ENCODE measurements at places on chromosomes 11 and 22.

DNA sequence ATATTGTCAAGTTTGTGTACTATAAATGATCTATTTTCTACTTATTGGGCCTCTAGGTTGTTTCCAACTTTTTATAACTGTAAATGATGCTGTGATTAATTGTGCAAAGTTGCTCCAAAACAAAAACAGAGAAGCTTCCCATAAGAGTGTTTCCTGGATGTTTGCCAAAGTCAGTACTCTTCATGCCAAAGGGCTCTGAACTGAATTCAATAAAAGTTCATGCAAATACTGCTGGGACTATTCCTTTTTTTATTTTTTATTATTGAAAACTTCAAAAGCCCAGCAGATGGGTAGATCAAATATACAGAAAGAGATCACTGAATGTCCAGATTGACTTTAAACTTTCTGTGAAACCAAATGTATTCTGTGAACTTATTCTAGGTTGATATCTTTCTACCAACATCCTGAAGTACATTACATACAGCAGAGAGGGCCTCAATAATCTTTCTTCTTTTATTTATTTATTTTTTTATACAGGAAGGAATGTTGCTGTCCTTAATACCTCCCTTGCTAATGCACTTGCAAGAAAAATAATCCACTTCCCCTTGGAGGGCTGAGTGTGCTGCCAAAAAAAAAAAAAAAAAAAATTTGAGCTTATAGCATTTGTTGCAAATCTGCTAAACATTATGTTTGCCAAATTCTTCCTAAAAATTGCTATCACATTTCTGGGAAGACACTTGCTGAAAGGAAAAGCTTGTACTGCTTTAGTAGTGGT is 53.0 kb downstream of the CTSC start:
- no peak for DNase-seq

- DNase-seq, result no peak
Measured at GRCh38 chr22:42064629-42065028, 6.0 kb downstream of the NAGA start.

DNA sequence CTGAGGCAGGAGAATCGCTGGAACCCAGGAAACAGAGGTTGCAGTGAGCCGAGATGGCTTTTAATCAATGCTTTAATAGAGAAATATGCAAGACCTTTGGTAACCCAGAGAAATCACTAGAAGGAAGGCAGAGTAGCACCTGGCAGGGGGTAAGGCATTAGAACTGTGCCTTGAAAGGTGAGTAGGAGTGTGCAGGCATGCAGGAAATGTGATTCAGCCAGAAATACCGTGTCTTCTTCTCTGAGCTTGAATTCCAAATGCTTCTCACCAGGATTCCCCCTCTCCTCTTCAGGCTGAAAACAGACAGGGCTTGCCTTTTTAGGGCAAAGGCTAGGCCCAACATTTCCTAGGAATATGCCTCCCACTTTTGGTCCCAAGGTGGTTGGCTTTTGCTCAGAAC is 51.0 kb downstream of the OR4D9 start:
- DNase-seq, result no peak

DNA sequence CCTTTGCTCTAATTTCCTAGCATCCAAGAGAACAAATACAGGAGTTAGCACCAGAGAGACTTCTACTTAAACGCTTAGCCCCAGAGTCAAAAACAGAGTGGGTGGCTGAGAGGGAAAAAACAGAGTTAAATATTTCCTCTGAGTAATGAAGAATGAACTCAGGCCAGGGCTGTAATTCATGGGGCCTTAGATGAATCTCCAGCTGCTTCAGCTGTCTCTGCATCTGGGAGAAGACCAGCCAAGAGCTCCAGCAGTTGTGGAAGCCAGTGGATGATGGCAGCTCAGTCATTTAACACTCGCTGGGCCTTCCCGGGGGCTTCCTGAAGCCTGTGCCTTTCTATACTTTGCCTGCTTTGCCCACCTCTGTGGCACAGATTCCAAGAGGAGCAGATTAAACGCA is 5.7 kb upstream of the ADAMTS15 start:
- DNase-seq, result no peak

DNA sequence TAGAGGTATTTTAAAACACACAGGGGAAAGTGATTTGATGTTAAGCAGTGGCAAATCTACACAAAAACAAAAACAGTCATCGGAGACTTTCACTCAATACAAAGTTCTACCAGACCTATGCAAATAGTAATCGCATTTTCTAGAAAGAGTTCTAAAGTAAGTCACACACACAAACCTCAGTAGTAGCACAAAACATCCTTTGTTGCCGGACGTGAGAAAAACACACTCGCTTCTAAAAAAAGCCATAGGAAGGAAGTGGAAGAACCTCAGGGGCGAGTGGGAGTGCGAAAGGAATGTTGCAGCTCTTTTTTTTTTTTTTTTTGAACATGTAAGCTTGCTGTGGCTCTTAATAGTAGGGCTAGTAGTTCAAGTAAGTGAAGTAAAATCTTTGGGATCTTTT is 88.9 kb downstream of the MAML2 start:
- DNase-seq, result no peak

DNA sequence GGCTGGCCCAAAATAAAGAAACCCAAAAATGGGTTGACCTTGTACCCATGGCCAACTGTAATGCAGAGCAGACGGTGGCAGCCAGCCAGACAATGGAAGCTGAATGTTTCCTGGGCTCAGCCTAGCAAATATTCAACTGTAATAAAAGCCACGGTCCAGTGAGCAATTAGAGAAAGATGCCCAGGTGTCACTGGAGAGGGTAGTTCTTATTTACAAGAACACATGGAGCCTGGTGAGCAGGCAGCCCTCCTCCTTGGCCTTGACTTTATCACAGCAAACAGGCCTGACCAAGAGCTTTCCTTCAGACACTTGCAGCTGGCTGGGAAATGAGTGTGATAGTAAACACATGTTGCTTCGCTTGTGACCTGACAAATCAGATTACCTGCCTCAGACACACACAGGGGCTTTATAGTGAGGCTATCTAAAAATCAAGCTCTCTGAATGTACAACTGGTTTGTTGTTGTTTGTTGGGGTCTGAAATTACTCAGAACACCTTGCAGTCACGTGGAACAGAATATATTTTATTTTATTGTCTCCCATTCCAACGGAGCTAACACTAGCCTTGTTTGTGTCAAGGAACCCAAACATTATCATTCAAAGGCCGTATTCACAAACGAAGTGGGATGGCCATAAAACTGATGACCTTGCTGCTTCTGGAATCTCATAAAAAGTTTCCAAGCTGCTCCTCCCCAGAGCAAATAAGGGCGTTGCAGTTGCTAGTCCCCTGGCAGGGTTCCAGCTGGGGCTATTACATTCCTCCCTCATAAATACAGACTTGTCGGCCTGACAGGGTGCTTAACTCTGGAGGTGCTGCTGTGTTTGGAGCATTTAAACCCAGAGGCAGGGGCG is 161.1 kb downstream of the BBOX1 start:
- no peak for DNase-seq

DNA sequence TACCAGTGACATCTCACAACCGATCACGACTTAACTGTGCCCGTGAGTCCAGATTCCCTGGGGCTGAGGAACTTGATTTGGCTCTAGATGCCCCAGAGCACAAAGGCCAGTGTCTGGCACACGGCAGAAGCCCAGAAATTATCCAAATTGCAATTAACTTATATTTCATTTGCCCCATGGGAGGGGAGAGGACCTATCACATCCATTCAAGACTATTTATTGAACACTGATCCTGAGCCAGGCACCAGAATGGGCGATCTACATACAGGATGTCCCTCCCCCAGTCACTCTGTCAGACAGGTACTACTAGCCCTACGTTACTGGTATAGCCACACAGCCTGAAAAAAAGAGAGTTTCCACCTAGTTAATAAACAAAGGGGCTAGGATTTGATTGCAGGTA is 5.1 kb downstream of the DNAL4 start:
- DNase-seq, result no peak

DNA sequence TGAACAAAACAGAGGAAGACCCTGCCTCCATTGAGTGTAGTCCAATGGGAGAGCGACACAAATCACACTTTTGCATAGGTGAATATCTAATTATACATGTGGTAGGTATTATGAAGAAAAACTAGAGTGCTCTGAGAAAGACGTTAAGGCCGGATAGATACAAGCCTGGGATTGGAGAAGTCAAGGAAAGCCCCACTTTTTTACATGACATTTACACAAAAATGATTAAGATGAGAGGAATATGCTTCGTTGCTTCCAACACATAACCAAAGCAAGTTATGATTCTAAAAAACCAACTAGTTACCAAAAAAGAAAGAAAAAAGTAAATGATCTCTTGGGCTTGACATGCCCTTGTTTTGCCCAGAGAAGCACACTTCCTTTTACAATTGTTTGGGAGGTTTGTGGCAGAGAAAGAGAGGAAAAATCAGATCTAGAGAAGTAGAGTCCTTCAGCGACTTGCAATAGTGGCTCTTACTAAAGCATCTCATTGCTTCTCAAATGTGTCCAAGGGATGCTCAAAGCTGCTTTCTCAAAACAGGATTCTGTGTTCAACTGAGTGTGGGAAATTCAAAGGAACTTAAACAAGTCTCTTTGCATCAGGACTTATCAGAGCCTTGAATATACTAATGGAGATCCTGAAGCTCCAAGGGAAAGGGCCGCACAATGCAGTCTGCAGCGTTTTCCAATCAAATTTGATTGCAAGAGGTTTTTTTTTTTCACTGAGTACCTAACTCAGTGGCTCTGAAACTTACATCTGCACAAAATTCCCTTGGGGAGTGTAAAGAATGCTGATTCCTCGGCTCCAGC is 38.8 kb downstream of the FLI1 start:
- DNase-seq, result no peak

- DNase-seq, result no peak
Measured at GRCh38 chr11:102289592-102289991, 27.7 kb upstream of the BIRC3 start.

GRCh38 chr11:87035976-87036583 is 1.7 kb upstream of the TMEM135 start:
- no peak for DNase-seq

DNA sequence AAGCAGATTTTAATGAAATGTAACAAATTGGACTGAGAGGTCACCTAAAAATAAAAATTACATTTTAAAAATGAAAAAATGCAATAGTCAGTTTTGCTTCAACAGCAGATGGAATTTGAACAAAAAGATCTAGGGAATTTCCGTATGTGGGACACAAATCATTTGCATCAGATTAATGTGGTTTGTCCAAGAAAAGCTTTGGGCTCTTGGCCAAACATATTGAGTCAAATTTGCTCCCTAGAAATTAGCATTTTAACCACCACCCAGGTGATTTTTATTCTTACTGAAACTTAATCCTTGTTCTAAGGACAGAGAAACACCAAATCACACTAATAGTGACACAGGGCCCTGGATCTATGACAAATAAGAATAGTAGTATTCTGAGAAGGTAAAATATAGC is 1477.8 kb downstream of the FAM181B start:
- no peak for DNase-seq

- no peak for DNase-seq
Measured at GRCh38 chr11:10096987-10097386, 197.0 kb downstream of the SBF2 start.

DNA sequence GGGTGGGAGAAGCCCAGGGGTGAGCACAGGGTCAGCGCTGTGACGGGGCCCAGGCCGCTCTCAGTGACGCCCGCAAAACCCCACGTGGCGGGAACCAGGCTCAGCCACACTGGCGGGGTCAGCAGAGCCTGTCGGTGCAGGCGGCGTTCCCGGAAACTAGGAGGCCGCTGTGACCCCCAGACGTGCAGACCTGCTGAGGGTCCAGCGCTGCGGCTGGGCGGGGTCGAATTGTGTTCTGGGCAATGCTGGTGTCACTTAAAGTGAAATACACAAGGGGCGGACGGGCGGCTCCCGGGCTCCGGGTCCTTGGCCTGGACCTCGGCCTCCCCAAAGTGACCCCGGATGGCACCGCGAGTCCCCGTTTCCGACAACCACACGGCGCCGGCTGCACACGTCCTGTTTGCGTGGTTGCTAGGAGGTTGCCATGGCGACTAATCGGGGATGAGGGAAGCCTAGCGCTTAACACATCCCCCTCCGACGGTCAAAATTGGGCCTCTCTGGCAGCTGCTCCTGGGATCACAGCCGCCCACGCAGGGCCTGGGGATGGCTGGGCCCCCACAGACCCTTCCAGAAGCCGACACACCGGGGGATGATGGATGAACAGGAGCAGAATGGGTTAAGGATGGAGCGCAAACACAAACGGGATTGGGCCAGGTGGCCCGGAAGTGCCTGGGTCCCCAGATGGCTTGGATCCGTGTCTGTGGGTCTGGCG is 81.7 kb upstream of the PRR5 start:
- DNase-seq, result peak; percentile 60

- DNase-seq, result no peak
Measured at GRCh38 chr11:131776211-131776610, 405.8 kb downstream of the NTM start.

- DNase-seq, result no peak
Measured at GRCh38 chr22:21759646-21760376, 24.2 kb upstream of the YPEL1 start.

GRCh38 chr11:3737386-3737933 is 59.9 kb downstream of the NUP98 start:
- DNase-seq, result no peak

DNA sequence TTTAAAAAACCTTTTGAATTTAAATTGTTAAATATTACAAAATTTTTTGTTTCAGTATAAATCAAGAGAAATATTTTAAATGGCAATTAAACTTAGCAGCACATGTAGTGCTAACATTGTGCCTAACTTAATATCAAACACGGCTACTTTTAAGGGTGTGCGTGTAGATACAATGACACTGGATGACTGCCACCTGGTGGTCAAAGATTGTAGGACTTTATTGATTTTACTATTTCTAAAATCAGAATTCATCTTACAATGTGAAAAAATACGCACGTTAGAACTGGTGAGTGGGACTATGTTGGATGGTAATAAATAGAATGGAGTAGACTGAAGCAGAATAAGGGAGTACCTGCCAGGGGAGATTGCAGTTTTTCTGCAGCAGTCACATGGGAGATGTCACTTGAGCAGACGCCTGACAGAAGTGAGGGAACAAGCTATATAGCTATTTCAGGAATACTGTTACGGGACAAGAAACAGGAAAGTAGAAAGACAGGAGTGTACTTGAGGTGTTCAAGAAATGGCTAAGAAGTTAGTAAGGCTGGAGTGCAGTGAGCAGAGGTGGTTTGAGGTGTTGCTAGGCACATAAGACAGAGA is 52.9 kb downstream of the UVRAG start:
- peak; percentile 2 for DNase-seq

GRCh38 chr11:60756307-60757032 is at the start of gene MS4A15:
MS4A15 (plus strand) TSS chr11:60756867; CDS start chr11:60763734, 6,867 bp downstream.
- no peak for DNase-seq

GRCh38 chr11:72030472-72031045 is 31.9 kb downstream of the IL18BP start:
- no peak for DNase-seq

DNA sequence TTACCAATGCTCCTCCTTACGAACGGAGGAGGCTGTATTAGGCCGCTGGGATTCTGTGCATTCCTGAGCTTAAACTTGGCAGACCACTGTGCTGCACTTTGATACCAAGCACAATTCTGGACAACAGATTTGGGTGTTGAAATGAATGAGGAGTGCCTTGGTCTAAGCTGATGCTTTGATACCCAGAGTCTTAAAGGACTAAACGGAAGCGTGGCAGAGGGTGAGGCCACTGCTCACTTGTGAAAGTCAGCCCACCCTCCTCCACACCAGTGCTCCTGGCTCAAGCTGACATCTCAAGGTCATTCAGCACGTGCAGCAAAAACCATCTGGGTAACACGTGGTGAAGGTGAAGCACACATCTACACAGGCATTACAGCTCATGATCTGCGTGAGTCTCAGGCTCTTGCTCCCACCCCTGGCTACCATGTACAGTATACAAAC is 85.9 kb downstream of the MICAL3 start:
- no peak for DNase-seq

Measured in activated CD8-positive, alpha-beta memory T cell treated with anti-CD3 and anti-CD28 coated beads for 4 hours (primary cell).